ENCODE measurements at places on chromosomes 16 and 17. TPM values are rescaled to one million over a fixed set of nuclear protein-coding genes. Genes with fewer than 3 reads are reported as not detected.
A peak's percentile ranks its signal among the peaks of the same experiment; 100 is the strongest.

The UTS2R gene
- 0.39 TPM for total RNA-seq

The SP6 gene
- 4.0 TPM for total RNA-seq

The HOXB1 gene
- not detected for total RNA-seq

GRCh38 chr16:85104821-85105391, 7.4 kb downstream of the CIBAR2 start:
- no peaks in the 10 kb centered on the region for H3K4me1 ChIP-seq
- no peak overlapping the region for H3K27ac ChIP-seq
- H3K4me3 ChIP-seq: no peak overlapping the region
- H3K36me3 ChIP-seq: no peaks in the 10 kb centered on the region
- no peak for DNase-seq

DNA sequence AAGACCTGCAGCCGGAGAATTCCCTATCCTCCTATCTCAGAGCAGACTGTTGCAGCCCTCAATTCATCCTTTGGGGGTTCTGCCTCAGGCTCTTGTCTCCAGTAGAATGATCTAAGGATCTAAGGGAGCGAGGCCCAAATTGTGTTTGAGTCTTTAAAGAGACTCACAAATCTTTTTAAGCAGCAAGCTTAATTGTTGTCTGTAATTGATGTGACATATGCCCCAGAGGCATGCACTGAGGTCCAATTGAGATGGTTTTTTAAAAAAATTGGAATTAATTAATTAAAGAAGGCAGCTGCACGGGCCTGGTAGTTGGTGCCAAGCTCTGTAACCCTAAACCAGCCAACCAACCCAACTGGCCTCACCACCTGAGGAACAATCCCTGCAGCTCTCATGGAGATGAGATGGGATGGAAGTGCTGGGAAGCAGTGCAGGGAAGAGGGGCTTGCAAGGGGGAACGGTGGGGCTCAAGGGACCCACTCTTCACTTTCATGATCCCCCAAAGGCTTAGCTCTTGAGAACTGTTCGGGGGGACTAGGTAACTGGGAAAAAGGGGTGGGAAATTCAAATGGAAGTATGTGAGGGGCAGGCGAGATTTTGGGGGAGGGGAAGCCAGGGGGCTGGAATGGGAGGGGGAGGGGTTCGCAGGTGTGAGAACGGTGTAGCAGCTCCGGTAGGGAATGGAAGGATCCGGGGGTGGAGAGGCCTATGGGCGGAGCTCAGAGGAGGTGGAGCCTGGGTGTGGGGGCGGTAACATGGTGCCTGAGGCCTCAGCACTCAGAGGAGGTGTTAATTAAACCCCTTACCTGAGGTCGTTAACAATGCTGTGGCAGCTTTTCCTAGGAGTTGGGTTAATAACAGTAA, 9.2 kb upstream of the ZNF652 start:
- DNase-seq: no peak
- H3K4me1 ChIP-seq: no peaks in the 10 kb centered on the region
- no peak overlapping the region for H3K4me3 ChIP-seq
- H3K27ac ChIP-seq: no peak overlapping the region

GRCh38 chr17:72602517-72603419, 481.9 kb downstream of the SOX9 start:
- H3K27me3 ChIP-seq: no peaks in the 10 kb centered on the region
- 0 out of 2 replicates have a peak overlapping the region, but pooled peaks have one; percentile 9 for H3K4me3 ChIP-seq
- H3K27ac ChIP-seq: peak overlapping the region; percentile 74
- no peaks in the 10 kb centered on the region for H3K36me3 ChIP-seq
- H3K4me1 ChIP-seq: peaks cover 17% of the 10 kb centered on the region
- DNase-seq: no peak

GRCh38 chr17:17401271-17401781, 75.5 kb upstream of the MED9 start:
- no peak overlapping the region for H3K27ac ChIP-seq
- H3K4me3 ChIP-seq: no peak overlapping the region
- no peak for DNase-seq
- H3K4me1 ChIP-seq: no peaks in the 10 kb centered on the region
- no peaks in the 10 kb centered on the region for H3K36me3 ChIP-seq

GRCh38 chr16:78133919-78134318, 34.5 kb downstream of the WWOX start:
- H3K27me3 ChIP-seq: no peaks in the 10 kb centered on the region
- no peaks in the 10 kb centered on the region for H3K36me3 ChIP-seq
- H3K4me3 ChIP-seq: no peak overlapping the region

GRCh38 chr16:1311738-1312466, 2.5 kb downstream of the UBE2I start:
- no peak for DNase-seq
- H3K27me3 ChIP-seq: no peaks in the 10 kb centered on the region
- H3K36me3 ChIP-seq: peaks cover 16% of the 10 kb centered on the region
- peak overlapping the region; percentile 93 for H3K27ac ChIP-seq
- peak overlapping the region; percentile 99 for H3K4me3 ChIP-seq

DNA sequence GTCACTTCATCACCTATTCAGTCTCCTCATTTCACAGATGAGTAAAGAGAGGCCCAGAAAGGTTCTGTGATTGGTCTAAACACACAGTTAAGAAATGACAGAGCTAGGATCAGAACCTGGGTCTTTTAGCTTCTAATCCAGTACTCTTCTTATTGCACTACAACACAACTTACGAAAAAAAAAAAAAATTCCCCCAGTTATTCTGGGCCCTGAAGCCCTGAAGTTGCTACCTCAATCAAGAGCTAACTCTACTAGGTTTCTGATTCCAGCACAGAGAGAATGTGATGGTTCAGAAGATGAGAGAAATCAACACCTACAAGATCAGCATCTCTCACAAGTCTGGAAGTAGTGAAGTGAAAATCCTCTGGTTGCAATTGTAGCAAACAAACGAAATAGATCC, 37.3 kb downstream of the GRB7 start:
- no peaks in the 10 kb centered on the region for H3K36me3 ChIP-seq
- H3K4me3 ChIP-seq: no peak overlapping the region
- DNase-seq: no peak
- peaks cover 12% of the 10 kb centered on the region for H3K27me3 ChIP-seq
- H3K27ac ChIP-seq: no peak overlapping the region
- no peaks in the 10 kb centered on the region for H3K4me1 ChIP-seq

Data from Panc1 (cell line).